Activated effector memory CD4-positive, alpha-beta T cell treated with anti-CD3 and anti-CD28 coated beads, Interleukin-2, amount 50 U/mL, for 16 hours (primary cell): ENCODE measurements at places on chromosomes 1 and 21.

DNA sequence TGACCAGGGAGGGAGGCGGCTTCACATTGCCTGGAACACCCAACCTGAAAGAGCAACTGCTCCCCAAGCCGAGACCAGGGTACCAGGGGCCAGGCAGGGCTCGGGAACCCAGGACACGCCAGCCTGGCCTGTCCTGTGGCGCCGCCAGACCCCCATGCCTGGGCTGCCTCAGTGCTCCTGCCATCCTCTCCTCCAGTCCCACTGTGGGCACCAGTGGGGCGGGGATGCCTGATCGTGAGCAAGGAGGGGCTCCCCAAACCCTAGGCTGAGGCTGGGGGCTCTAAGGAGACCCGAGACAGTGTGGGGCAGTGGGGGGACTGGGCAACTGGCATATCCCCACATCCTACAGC lies 45.1 kb downstream of the WNT9A start:
- DNase-seq = peak; percentile 60

- DNase-seq = peak; percentile 59
Observed at GRCh38 chr21:45639206-45640000, 4.1 kb upstream of the PCBP3 start.

GRCh38 chr1:107590900-107591622 lies 373.9 kb downstream of the VAV3 start:
- no peak for DNase-seq

DNA sequence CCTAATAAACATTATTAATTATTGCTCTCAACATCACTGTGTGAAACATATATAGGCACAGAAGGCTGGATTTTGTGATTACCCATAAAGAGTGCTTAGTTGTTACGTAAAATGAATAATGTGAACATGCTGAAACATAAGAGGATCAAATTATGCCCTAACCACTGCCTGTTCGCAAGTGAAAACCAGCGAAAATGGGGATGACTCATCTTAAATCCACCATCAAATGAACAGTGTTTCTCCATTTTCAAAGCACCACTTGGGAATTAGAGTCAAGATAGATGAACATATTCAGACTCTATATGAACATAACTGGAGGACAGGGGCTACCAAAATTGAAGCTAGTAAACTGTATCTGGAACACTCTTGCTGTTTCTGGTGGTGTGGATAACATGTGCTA lies 386.2 kb downstream of the HHIPL2 start:
- no peak for DNase-seq

DNA sequence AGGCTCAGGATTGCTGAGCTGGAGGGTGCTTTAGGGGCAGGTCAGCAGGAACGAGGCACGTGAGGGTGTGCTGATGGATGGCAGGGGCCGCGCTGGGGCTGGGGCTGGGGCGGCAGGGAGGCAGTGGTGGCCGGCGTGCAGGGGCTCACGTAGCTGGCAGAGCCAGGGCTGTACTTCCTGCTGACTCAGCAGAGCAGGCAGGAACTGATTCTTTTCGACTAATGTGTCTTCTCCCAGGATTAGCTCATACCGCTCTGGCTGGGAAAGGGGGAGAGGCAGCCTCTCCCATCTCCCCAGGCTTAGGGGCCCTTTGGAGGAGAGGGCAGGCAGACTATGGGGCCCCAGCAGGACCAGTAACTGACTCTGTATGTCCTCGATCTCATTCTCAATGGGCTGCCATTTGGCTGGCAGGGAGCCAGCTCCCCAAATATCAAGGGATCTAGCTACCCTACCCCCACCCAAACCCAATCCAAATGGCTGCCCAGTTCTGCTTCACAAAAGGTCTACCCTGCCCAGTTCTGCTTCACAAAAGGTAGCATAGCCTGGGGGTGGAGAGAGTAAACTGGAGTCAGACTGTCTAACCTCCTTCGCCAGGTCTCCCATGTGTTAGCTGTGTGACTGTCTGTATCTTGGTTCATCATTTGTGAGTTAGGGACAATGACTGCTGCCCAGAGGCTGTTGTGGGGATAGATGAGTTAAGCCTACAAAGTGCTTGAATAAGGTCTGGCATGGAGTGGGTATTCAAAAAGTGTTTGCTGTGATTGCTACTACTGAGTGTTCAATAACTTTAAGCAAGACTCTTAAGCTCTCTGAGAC lies 100.1 kb upstream of the SLC2A1 start:
- no peak for DNase-seq

- DNase-seq = no peak
Observed at GRCh38 chr1:19723874-19724273, 59.2 kb downstream of the HTR6 start.

- no peak for DNase-seq
Observed at GRCh38 chr1:20867062-20867461, 80.0 kb upstream of the HP1BP3 start.

DNA sequence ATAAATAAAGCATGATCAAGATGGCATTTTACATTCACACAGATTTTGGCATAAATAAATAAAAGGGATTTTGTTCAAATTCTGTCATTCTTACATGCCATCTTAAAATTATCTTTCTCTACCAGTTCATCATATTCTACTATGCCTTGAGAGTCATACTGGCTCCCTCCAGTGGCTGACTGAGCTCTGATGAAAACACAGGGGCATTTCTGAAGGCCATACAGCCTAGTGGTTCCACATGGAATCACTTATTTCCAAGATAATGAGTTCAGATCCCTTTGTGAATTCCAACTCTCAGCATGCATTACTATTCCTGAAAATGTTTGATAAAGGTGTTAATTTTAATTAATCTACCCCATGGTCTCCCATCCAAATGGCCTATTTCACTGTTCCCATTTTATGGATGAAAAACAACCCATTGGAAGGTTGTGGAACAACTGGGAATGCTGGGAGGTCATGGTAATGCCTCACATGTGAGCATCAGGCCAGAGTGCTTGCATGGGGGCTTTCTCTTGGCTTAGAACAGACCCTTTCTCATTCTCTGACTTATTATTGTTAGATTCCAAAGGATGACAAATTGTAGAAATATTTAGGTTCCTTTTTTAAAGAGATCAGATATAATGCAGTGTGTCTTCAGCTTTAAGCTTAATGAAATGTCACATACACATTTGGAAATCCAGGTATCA lies 622.4 kb upstream of the PKN2 start:
- DNase-seq = no peak

- DNase-seq = no peak
Observed at GRCh38 chr1:60427701-60428100, 354.1 kb upstream of the C1orf87 start.

DNA sequence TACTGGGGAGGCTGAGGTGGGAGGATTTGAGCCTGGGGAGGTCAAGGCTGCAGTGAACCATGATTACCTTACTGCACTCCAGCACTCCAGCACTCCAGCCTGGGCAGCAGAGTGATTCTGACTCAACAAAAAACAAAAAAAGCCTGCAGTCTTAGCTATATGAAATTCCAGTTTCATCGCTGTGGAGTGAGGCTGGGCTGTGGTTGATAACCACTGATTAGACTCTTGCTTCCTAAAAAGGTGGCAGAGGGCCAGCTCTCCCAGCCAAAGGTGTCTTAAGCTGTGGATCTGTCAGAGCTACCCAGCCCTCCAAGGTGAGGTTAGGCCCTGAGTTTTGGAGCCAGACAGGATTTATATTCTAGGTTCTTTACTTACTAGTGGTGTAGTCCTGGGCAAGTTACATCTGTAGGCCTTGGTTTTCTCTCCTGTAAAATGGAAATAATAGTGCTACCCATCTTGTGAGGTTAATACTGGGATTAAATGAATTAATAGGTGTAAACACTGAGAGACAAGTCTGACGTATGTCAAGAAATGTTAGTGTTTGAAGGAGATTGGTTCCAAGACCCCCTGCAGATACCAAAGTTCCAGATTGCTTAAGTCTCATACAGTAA lies 35.9 kb downstream of the TMCC2 start:
- no peak for DNase-seq

DNA sequence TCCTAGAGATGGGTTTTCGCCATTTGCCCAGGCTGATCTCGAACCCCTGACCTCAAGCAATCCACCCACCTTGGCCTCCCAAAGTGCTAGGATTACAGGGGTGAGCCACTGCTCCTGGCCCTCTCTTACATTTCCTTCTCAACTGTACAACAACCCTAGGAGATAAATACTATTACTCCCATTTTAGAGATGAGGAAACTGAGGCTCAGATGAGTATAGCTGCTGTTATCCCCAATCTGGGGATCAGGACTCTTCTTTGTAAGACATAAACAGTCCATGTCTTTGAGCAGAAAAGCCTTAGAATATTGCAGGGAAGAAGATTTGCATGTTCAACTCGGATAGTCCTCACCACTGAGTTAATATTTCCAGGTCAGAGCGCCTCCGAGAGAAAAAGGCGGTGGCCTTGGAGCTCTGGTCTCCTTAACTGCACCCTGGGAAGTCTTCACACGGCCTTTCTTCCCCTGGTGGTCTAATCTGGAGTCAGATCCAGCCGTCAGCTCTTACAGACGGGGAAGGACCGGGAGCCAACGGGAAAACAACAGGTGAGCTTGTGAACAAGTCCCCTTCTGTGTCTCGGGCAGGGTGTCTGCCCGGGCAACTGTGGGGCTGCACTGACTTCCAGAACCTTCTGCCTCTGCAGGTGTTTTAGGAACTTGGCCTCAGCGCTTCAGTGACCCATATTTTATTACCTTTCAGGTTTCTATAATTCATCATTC lies 5.9 kb upstream of the OLIG1 start:
- no peak for DNase-seq

- DNase-seq = peak; percentile 77
Observed at GRCh38 chr1:23793018-23793781, 2.3 kb downstream of the LYPLA2 start.

DNA sequence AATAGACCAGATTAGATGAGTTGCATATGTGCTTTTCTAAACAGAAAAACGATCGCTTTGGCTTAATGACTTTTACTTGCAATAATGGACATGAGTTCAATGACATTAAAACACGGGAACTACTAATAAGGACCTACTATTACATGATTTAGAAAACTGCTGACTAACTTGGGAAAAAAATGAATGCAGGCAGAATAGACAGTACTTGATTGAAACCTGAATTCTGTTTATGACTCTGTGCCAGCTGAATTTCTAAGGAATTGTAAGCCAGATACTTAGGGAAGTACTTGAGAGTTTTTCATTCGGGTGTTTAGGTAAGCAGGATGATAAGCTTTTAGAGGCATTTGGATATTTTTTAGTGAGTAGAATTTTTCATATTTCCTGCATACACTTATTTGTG lies 12.0 kb downstream of the ADGRL2 start:
- DNase-seq = no peak

DNA sequence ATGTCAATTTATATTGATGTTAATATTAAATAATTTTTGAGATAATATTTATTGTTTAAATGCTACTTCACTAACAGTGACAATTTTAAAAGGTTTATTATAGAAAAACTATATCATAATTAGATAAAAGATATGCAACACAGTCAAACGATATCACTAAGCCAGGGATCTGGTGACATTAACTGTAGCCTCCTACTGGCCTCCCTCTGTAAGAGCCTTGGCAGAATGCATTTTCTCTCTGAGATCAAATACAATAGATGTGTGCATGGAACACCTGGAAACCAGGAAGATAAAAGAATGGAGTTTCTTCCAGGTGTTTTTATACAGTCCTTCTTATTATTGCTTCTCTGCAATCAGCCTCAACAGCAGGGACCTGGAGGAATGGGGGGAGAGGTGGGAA lies 1762.1 kb downstream of the BRINP3 start:
- no peak for DNase-seq

GRCh38 chr1:110210604-110211495 lies 736 bp downstream of the KCNC4 start:
- peak; percentile 84 for DNase-seq

DNA sequence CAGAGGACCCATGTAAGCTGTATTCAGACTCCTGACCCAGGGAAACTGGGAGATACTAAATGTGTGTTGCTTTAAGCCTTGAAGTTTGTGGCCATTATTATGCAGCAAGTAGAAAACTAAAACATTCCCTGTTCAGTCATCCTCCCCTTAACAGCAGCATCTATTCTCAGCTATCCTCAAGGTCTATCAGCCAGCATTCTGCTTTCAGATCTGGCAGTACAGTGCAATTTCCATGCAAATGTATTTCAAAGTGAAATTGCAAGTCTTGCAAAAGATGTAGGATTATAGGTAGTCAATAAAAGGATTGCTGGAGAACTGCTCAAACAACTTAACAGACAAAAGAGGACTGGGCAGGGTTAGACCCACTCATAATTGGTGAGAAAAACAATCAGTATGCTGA lies 111.3 kb downstream of the NOS1AP start:
- no peak for DNase-seq

DNA sequence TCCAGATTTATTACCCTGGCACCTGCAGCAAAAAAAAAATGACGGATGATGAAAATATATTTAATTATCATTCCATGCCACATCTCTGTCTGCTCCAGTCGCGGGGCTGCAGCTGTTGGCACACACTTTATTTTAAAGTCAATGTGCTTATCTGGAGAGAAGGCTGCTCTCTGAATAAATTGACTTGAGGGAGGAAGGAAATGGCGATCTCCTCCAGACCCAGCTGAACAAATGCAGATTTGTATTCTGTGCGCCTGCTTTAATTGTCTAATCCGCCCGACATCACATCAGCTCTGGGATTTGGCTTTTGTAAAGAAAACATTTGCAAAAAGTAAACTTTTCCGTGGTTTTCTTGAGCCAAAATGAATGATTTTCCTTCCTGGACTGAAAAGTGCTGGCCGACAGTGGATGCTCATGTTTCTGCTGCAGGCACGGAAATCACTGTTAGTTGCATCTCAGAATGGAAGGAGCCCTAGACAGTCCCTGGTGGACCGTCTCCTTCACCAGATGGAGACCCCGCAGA lies 150.2 kb downstream of the CAMTA1 start:
- no peak for DNase-seq

DNA sequence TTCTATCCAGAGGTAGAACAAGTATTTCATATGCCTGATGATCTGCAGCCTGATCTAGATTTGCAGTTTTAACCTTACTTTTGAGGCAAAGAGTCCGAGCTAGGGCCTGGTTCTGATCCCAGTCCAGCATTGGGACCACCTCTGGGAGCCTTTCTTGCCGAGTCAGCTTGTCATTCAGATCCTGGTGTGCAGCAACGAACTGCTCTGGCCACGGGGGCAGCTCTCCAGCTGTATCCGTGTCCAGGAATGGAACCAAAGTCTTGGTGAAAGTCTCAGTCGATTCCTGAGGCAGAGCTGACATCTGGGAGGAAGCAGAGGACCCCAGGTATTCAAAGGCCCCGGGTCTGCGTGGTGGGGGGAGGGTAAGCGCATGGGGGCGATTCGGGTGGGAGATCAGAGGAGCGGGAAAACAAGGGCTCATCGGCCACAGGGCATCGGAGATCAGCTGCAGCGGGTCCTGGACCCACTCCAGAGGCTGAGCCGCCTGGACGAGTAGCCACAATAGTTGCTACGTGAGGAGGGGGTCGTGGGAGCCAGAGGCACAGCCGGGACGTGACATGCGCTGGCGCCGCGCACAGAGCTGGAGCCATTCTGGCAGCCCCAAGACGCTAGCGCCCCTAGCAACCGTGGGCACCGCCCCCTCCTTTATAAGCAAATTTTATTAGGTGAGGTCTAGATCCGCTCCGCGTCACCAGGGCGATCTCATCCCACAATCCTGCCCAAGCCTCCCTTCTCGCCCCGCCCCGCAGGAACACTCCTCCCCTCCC lies 32.4 kb upstream of the BSDC1 start:
- DNase-seq = no peak

- no peak for DNase-seq
Observed at GRCh38 chr1:60063561-60063960, 10.0 kb downstream of the C1orf87 start.
